ENCODE measurements at places on chromosomes 16 and 17.

GRCh38 chr17:78899361-78900260 is 3.4 kb downstream of the CEP295NL start:
- DNase-seq = no peak

DNA sequence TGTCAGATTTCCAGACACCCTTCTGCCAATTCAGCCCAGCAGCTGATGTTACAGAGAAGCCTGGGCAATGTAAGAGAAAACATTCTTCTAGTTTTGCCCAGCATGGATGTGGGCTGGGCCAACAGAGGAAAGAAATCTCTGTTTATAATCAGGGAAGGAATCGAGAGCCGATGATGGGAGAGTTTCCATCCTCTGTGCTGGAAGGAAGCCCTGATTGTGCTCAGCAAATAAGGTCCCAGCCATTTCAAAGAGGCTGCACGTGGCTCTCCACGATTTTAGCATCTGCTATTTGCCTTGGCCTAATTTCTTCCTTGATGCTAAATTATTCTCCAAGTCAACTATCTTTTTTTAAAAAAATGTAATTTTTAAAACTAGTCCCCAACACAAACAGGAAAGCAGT is 70.0 kb downstream of the IRX6 start:
- no peak for DNase-seq

- no peak for DNase-seq
Observed at GRCh38 chr17:59454633-59455105, 110.7 kb upstream of the DHX40 start.

DNA sequence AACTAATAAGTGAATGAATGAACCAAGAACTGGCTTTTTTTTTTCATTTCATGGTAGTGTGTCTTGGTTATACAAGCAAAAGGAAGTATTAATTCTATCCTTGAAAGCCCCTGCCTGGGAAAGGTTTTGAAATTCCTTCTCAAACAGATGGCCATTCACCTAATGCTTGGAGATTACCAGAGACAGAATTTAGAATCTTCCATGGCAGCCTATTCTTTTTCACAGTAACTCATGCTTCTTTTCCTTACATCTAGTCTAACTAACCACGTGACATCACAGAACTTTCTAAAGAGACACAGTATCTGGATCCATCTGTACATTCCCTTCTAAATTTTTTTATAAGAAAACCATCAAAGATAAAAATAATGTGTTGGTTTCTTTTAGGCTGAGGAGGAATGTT is 151.6 kb downstream of the FTO start:
- DNase-seq = no peak

DNA sequence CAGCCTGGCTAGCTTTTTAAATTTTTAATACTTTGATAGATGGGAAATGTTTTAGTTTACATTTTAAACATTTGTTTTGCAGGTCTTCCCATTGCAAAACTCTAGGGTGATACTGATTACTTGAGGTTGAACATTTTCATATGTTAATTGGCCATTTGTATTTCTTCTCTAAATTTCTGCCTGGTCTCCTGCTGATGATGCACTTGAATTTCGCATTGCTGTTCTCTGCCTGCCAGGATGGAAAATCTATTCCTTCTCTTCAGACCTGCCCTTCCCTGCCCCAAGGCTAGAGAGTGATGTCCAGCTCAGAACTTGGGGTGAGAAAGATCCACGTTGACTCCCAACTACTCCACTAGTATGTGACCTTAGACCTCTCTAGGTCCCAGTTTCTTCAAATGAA is 134.7 kb downstream of the PITPNC1 start:
- DNase-seq = no peak

- no peak for DNase-seq
Observed at GRCh38 chr17:48239603-48239995, 132.0 kb downstream of the SNX11 start.

- DNase-seq = no peak
Observed at GRCh38 chr16:2019518-2019920, at the start of gene NPW. Gene NPW (plus strand): TSS chr16:2019785.

DNA sequence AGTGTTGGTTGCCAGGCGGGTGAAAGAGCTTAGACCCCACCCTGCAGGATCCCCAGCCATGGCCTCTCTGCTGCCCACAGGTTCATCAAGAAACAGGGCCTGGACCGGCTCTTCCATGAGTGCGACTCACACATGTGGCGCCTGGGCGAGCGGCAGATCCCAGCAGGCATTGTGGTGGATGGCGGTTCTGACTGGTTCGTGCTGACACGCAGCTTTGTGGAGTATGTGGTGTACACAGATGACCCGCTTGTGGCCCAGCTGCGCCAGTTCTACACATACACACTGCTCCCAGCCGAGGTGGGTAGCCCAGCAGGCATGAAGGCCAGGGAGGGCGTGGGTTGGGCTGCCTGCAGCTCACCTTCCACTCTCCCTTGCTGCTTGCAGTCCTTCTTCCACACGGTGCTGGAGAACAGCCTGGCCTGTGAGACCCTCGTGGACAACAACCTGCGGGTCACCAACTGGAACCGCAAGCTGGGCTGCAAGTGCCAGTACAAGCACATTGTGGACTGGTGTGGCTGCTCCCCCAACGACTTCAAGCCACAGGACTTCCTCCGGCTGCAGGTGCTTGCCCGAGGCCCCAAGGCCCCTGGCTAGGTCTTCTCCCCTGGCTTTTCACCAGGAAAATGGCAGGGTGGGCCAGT is 9.9 kb downstream of the XYLT2 start:
- DNase-seq = no peak

- peak; percentile 89 for DNase-seq
Observed at GRCh38 chr17:58329035-58329809, 627 bp upstream of the TSPOAP1 start.

GRCh38 chr17:47286198-47286914 is 32.7 kb downstream of the ITGB3 start:
- no peak for DNase-seq

GRCh38 chr17:67546578-67547527 is 169.8 kb downstream of the PITPNC1 start:
- no peak for DNase-seq

DNA sequence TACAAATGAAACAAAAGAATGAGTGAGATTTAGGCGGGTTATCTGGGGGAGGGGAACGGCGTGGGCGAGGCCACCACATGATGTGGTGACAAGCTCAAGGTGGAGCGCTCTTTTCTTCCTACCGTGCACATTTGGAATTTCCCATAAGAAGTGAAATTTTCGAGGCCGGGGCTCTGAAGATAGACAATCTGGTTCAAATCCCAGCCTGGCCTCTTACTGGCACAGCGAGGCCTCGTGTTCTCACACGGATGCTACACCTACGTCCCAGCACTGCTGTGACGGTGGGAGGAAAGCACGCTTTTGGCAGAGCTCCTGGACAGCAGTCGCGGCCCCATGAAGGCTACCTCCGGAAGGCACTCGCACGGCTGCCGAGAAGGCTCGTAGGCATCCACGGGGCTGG is 25.2 kb downstream of the ZDHHC7 start:
- DNase-seq = no peak

DNA sequence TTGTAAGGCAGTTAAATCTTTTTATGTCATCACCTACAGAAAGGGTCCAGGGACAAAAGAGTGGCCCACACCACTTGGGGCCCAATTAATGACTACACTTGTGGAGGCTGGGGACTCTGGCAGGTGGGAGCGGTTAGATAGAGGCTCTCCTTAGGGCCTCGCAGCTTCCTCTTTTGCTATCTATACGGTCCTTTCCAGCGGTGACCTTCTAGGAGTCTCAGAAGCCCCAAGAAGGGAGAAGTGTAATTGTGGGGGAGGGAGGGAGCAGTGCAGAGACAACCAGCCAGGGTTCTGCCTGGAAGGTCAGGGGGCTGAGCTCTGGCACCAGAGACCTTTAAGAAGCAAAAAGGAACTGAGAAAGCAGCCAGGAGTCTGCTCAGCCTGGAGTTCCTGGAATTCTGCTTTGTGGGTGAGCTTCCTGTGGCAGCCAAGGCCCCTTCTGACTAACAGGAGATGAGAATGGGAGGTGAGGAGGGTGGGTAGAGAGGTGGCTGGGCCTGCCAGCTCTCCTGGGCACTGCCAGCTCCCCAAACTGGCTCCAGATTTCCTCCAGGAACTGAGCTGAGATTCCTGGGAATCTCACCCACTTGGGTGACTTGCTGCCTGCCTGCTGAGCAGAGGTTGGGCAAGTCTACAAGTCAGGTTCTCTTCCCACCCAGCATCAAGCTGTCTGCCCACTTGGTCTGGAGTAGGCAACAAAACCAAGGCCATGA is 16.3 kb upstream of the MAP3K14 start:
- no peak for DNase-seq

GRCh38 chr17:75783069-75783783 is 1.4 kb upstream of the UNK start:
- no peak for DNase-seq

Measured in NK-92 treated with Interleukin-12 subunit alpha and Interleukin-12 subunit beta, amount 100 ng/mL, for 24 hours (cell line).